Left kidney (tissue), 8 donors: ENCODE measurements at places on chromosomes 5 and 9. TPM values are rescaled to one million over a fixed set of nuclear protein-coding genes. Genes with fewer than 3 reads are reported as not detected.

CA9 gene
- polyA plus RNA-seq: 0.58 TPM

CD74 gene
- 230 TPM for polyA plus RNA-seq

RANBP17 gene
- polyA plus RNA-seq: 22.3 TPM

TMEM174 gene
- polyA plus RNA-seq: 20.1 TPM

HAVCR1 gene
- 4.6 TPM for polyA plus RNA-seq

GRCh38 chr5:54180630-54181031, 129.7 kb downstream of the ARL15 start:
- peak; percentile 28 for DNase-seq

DNA sequence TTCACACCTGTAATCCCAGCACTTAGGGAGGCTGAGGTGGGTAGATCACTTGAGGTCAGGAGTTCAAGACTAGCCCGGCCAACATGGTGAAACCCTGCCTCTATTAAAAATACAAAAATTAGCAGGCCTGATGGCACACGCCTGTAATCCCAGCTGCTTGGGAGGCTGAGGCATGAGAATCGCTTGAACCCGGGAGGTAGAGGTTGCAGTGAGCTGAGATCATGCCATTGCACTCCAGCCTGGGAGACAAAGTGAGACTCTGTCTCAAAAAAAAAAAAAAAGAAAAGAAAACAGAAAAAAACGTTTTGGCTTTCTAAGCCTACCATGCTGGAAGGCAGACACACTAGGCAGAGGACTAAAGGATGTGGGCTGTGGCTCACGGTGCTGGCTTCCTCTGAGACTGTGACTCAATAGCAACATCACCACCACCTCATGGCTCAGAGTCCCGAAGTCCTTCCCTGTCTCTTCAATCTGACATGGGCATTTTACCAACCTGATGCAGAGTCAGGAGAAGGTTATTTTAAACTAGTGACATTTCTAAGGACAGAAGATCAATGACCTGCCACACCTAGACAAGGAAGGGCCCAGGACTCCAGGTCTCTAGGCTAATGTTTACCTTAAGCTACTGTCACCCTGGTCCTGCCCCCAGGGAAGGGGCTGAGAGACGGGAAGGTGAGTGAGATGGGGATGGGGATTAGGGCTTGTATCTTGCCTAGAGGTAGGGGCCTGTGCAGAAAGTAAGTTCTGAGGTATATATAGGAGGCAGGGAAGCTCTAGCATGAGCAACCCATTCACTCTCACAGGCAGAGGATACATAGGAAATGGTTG, 3.7 kb downstream of the ECSCR start:
- DNase-seq: no peak

- peak; percentile 67 for DNase-seq
These were observed 13.4 kb upstream of the XPA start for GRCh38 chr9:97710356-97711222.

GRCh38 chr5:151491062-151491461, 43.7 kb downstream of the SLC36A1 start:
- DNase-seq: peak; percentile 3

- no peak for DNase-seq
These were observed 18.3 kb upstream of the MSANTD3 start for GRCh38 chr9:100408546-100409175.

- no peak for DNase-seq
These were observed 61.5 kb upstream of the CTXN3 start for GRCh38 chr5:127587246-127587917.

DNA sequence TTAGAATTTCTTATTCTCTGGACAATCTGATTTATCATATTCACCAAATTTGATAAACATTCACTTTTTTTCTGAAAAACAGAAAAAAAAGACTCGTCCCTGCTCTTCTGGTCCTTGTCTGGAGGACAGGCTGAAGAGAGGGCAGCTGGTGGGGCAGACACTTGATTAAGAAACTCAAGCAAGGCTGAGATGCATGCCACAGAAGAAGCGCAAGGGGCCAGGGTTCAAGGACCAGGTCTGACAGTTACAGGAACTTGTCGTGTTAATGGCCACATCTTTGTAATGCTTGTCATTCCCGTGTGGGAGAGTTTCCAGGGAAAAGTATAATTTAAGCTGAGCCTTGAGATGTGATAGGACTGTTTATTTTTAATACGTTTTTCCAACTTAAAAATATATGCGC, 40.6 kb upstream of the SHB start:
- no peak for DNase-seq

DNA sequence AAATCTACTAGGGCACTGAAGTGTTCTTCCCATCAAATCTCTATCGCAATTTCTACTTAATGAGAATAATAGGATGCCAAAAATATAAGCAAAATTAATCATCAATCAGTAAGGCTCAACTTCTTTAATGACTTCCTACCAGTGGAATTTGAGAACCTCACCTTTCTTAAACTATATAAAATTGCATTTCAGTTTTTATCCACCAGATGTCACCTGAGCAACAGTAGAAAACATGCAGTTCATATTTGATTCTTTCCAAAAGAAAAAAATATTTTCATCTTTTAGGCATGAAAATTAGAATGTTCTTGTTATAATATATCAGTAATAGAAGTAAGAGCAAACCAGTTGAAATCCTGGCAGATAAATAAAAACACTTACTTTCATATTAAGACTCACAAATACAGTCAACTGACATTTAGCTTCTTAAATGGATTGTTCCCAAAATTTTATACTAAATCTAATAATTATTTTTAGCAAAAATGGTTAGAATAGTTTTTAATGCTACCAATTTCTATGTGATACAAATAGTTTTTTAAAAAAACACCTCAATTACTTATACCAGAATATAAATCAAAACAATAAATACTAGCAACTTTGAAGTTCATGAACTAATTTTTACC, 13.4 kb upstream of the CCDC112 start:
- DNase-seq: peak; percentile 50
